ENCODE measurements at places on chromosomes 1 and 21.
A peak's percentile ranks its signal among the peaks of the same experiment; 100 is the strongest.

DNA sequence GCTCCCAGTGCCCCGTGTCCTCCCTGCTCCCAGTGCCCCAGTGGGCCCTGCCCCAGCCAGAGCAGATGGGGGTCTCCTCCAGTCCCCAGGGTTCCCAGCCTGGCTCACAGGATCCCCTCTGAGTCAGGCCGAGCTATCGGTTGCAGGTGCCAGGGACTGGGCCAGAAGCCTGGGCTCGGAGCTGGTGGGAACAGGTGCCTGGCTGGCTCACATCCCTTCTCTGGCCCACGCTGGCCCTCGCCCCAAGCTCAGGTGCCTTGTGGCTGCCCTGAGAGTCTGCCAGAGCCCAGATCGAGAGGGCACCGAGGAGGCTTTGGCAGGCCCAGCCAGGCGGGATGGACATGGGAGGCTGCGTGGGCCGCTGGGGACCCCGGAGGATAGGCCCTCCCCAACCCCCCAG is 18.9 kb downstream of the PLCH2 start:
- peaks cover 7% of the 10 kb centered on the region for H3K36me3 ChIP-seq
- H3K27me3 ChIP-seq, result no peaks in the 10 kb centered on the region
- no peak for DNase-seq
- peak overlapping the region; percentile 94 for H3K27ac ChIP-seq
- no peak overlapping the region for H3K4me3 ChIP-seq

DNA sequence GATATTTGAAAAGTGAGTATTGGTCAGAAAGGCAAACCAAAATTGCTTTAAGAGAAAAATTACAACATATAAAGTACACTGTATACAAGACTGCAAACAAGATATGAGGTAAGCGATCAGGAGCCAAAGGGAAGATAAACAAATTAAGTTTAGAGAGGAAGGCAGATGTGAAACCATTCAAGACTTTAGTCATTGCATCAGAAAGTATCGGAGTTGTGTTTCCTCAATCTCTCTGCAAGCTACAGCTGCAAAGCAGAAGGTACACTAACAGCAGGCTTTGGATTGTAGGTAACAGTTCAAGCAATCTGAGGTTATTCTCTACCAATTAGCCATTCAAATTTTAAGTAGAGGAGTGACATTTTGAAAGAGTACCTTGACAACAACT is 21.3 kb upstream of the TLCD4 start:
- H3K27ac ChIP-seq, result no peak overlapping the region
- no peak overlapping the region for H3K4me3 ChIP-seq
- H3K27me3 ChIP-seq, result peaks cover 24% of the 10 kb centered on the region
- H3K36me3 ChIP-seq, result no peaks in the 10 kb centered on the region

DNA sequence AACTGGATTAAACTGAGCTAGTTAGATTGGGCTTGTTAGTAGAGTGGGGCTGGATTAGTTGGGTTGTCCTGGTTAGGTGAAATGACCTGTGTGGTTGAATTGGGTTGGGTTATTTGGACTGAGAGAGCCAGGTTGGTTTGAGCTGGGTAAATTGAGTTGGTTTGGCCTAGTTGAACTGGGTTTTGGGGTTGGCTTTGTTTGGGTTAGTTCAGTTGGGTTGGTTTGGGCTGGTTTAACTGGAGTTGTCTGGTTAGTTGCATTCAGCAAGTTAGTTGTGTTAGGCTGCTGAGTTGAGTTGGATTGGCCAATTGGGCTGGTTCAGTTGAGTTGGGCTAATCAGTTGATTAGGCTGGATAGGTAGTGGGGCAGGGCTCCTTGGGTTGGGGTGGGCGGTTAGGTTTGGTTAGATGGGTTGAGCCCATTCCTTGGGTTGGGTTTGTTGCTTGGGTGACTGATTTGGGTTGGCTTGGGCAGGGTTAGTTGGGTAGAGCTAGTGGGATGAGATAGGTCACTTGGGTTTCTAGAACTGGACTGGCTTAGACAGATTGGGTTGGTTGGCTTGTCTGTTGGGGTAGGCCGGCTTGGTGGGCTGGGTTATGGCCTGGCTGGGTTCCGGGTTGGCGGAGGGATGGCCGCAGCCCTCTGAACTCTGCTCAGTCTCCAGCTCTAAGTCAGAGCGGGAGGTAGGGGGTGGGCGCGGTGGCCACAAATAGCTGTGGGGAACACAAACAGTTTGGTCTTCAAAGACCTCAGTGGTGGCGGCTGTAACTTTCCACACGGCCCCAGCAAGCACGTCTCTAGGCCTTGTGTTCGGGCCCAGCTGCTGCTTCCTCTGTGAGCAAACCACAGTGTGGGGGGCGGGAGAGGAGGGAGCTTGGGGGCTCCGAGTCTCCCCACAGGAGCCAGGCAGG is 67.2 kb upstream of the RUNX3 start:
- no peak for DNase-seq
- peaks cover 6% of the 10 kb centered on the region for H3K36me3 ChIP-seq
- peak overlapping the region; percentile 88 for H3K27ac ChIP-seq
- peak overlapping the region; percentile 64 for H3K4me3 ChIP-seq

DNA sequence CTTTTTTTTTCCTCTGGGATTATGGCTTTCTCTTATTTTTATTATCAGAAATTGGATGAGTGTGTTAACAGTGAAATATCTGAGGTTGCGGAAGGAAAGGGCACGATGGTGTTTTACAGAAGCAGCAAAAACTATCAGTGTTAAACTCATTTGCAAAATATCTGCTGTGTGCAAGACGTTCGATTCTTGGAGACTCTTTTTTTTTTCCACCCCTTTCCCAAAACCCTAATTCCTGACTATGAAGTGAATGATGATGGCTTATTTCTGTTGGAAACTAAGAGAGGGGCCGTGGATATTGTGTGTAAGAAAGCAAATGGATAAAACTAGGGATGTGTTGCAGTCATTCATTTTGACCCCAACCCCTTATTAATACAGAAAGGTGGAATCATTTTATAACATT is 677 bp downstream of the NCAM2 start:
- H3K27me3 ChIP-seq, result peaks cover 8% of the 10 kb centered on the region
- peak overlapping the region; percentile 35 for H3K4me3 ChIP-seq
- H3K36me3 ChIP-seq, result no peaks in the 10 kb centered on the region
- no peaks in the 10 kb centered on the region for H3K4me1 ChIP-seq
- H3K27ac ChIP-seq, result no peak overlapping the region
- DNase-seq, result no peak
